HFF-Myc (cell line): ENCODE measurements at places on chromosomes 4 and X.

DNA sequence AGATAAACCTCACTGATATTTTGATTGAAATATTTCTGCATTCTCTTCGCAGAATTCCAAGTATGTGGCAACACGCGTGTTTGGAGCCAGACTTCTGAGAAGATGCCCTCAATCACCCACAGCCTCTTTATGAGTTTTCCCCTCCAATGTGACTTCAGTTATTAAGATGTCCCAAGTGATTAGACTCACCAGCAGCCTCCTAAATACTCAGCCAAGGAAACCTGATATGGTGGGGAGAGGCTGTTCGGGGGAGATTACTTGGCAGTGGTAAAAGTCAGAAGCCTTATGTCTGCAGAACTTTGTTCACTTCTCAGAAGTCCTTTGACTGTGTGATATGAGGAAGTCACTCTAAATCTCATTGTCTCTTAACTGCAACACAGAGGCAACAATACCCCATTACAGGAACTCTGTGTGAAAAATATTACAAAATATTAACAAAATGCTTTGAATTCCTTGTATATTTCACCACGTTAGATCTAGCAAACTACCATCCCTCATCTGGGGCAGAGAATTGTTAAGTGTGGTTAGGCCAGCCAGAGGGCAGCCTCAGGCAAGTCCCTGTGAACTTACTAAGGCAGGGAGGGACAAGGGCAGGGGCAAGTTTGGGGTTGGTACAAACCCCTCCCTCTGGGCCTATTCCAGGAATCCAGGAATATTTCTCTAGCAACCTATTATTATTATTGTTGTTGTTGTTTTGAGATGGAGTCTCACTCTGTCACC, 151.4 kb upstream of the USP9X start:
- no peak for DNase-seq

DNA sequence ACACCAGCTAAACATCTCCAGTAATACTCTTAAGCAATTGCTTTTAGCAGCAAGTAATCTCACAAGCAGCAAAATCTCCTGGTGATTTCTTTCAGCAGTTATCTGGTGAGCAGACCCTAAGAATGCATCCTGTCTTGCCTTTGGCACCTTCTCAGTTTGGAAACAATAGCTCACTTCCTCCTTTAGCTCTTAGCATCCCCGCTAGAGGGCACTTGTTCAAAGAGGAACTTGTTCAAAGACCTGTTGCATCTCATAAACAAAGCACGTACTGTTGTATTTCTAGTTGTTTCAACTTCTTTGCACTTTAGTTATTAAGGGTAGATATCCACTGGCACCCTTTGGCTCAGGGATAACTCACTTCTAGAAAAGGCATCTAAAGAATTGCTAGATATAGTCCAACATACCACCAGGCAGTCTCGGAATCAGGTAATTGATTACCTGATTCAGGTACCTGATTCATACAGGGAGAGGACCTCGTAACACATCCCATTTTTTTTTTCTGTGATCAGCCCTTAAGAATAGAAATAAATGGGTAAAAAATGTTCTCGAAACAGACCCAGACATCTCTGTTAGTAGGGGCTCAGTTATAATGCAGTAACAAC, 81.9 kb upstream of the QRFPR start:
- DNase-seq, result peak; percentile 50

- DNase-seq, result no peak
Observed at GRCh38 chr4:152979731-152980330, 43.7 kb downstream of the FHDC1 start.

GRCh38 chrX:136493011-136493410, 4.4 kb upstream of the HTATSF1 start:
- DNase-seq, result no peak

DNA sequence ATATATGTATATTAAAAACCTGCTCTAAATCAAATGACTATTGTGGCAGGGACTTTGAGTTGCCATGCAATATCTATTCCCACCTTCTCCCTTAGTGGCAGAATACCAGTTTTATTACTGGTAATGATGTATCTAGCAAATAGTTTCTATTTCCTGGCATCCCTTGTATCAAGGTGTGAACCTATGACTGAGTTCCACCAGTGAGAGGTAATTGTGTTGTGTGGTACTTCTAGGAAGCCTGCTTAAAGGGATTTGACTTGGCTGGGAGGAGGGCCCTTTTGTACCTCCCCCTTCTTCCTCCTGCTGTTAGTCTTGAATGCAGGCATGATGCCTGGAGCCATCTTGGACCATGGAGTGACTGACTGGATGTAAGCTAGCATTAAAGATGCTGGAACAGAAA, 65.4 kb upstream of the DYNLT3 start:
- no peak for DNase-seq

DNA sequence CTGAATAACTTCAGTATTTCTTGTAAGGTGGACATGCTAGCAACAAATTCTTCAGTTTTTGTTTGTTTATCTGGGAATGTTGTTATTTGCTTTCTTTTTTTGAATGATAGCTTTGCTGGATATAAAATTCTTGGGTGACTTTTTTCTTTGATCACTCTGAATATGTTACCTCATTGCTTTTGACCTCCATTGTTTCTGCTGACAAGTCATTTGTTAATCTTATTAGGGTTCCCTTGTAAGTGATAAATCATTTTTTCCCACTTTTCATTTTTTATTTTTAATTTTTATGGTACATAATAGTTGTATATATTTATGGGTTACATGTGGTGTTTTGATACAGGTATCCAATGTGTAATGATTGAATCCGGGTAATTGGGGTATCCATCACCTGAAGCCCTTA, 6.7 kb upstream of the RAB39B start:
- DNase-seq, result no peak

DNA sequence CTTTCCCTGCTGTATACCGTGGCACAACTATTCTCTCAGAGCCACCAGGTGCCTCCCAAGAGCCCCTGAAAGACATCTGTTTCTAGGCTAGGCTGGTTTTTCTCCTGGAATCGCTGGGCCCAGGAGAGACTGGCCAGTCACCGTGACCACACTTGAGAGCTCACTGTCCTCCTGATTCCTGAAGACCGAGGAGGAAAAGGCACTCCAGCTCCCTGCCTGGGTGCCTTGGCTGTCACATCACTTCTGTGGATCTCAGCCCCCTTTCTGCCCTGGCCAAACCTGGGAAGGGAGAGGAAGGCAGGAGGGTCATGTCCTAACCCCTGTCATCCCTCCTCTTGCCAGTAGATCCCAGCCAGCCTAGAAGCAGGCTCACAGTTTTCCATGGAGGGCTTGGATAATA, 54.7 kb upstream of the LAS1L start:
- no peak for DNase-seq

DNA sequence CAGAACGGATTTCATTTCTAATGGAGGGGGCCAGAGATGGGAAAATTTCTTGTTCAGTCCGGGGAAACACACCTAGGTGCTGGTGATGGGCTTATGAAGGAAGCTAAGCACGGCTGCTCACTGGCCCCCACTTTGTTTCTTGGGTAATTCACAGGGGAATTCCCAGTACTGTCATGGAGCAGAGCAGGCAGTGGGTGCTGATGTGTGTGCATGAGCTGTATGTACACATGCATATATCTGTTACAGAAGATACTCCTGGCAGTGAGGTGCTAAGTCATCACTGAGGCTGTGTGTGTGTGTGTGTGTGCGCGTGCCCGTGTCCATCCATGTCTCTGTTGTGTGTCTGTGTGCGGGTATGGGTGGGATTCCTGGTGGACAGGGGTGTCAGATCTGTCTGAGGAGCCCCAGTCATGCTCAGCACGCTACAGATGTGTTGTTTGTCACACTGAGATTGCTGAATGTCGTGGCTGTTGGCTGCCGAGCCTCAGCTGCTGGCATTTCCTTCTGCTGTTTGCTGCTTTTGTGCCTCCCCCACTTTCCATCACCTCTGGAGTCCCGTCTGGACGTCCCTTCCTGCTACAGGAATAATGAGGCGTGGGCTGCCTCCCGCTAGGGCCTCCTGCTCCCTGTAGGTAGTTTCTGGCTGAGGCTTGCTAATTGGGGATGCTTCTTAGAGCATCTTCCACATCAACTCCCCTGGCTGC, 53.3 kb downstream of the JADE1 start:
- no peak for DNase-seq

DNA sequence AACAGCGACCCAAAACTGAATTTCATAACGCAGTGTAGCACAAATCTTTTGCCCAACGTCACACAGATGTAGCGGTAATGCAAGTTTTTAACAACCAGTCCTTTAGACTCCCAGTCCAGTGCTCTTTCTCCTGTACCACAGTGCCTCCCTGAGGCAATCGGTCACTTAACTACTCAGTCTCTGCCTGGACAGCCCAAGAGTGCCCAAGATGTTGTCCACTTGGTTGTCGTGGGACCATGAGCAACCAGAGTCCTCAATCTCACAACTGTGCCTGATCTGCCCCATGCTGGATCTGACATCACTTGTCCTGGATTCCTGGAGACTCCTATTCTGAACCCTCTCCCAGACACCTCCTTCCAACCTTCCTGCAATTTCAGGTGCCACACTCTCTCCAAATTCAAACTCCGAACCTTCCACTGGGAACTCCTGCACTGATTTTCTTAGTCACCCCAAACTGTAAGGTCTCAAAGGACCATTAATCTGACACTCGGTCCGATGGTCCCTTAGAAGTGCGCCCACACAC, 702 bp downstream of the MMGT1 start:
- no peak for DNase-seq

DNA sequence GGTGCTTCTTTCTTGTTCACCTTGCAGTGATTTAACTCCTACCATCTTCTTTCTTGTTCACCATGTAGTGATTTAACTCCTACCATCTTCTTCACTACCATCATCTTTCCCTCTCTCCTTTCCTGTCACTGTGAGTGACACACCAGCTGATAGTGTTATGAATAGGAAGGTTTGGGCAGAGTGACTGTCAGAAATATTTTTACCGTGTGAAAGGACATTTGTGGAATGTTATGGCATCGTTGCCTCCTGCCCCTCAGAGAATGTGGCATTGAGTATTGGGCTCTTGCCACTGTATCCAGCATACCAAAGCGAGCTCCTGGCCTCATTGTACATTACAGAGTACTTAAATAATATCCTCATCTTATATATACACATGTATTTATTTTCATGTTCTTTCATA, 90.8 kb upstream of the AMOT start:
- no peak for DNase-seq

- DNase-seq, result no peak
Observed at GRCh38 chrX:17549107-17549651, 174.2 kb downstream of the NHS start.

- no peak for DNase-seq
Observed at GRCh38 chrX:23838953-23839352, 56.0 kb downstream of the SAT1 start.

- DNase-seq, result no peak
Observed at GRCh38 chrX:28709421-28709820, 122.2 kb downstream of the IL1RAPL1 start.

DNA sequence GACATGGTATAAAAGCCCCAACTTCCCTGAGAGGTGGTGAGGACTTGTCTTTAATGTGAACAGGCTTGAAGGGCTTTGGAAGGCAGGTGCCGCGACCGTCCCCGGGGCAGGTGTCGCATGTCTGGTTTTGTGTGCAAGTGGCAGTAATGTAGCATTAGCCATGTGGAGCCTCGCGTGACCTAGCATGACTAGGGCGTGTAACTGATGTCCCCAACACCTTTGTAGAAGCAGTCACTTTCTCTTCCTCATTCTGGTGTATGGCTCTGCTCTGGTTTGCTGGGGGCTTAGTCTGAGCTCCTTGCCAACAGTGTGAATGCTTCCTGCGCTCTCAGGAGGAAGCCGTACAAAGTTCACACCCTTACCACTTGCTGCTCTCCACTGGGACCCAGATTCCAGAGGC, 145.7 kb downstream of the AMMECR1 start:
- no peak for DNase-seq

DNA sequence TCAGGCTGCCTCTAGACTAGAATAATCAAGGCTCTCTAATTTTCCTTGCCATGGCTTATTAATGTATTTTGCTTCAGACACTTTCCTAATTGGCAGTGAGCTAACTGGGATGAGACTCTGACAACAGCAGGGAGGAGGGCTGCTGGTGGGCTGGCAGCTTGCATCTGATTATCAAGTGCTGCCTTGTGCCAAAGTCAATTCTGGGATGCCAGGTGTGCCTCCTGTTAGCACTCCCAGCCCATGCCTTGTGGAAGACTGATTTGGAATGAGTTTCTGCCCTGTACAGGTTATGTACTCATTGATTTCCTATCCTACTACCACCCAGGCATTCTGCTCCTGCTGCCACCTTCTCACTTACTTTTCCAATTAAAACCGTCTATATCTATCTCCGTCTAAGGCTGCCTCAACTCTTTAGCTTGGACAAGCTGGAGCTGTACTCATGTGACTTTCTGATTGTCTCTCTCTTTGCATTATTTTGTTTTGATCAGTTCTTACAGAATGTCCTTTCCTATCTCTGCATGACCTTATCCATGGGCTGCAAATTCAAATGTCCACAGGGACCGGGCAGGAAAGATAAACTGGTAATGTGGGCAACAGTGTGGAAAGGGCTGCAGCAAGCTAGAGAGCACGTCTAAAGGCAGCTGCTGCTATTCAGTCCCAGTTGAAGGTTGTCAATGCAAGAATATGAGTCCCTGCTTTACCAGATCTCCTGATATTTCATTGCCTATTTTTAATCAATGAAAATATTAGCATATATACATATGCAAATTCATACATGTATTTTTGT, 112.6 kb downstream of the GABRA2 start:
- no peak for DNase-seq

- no peak for DNase-seq
Observed at GRCh38 chr4:126784966-126785580, 847.7 kb upstream of the INTU start.

DNA sequence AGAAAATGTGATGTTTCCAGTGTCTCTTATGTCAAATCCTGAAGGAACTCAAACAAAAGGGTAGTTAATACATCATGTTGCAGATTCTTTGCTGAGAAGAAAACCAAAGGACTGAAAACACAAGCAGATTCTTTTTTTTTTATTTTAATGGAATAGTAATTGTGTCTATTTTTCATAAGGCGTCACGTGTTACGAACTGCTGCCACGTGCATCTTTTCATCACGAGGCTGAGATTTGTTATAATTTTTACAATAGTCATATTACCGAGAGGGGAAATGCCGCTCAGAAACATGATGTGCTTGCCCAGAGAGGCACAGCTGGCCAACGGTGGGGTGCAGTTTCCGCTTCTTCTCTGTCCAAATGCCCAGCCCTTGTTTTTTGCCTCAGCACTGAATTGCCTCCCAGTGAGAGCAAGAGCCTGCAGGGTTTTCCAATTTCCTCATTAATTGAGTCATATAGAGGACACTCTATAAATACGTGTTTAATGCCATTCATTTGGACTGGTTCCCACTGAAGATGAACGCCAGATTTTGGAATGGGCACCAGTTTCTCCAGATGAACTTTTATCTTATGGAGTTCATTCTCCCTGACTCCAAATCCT, 225.3 kb downstream of the STK32B start:
- DNase-seq, result no peak

DNA sequence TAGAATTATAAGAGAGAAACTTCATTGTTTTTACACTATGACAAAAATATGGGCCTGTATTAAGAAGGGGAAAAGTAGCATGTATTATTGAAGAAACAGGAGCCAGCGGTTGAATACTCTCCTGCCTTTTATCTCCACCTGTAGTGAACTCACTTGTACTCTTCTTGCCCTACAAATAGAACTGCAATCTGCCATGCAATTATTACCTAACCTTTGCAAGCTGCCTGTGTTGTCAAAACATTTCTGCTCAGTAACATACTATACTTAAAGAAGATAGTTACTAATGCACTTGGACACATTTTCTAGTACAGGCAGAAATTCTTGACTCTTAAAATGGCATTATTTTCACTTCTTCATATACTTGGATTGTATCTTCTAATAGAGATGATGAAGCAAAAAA, 818.4 kb upstream of the GRID2 start:
- no peak for DNase-seq
